Activated CD4-positive, alpha-beta T cell treated with anti-CD3 and anti-CD28 coated beads, Interleukin-2, amount 10 ng/mL, durations not matched to agents 24 days and 14 days (primary cell): ENCODE measurements at places on chromosomes 4 and X. TPM values are rescaled to one million over a fixed set of nuclear protein-coding genes. Genes with fewer than 3 reads are reported as not detected.

- no peak for DNase-seq
Measured at GRCh38 chrX:27565992-27566391, 24.2 kb upstream of the DCAF8L2 start.

DNA sequence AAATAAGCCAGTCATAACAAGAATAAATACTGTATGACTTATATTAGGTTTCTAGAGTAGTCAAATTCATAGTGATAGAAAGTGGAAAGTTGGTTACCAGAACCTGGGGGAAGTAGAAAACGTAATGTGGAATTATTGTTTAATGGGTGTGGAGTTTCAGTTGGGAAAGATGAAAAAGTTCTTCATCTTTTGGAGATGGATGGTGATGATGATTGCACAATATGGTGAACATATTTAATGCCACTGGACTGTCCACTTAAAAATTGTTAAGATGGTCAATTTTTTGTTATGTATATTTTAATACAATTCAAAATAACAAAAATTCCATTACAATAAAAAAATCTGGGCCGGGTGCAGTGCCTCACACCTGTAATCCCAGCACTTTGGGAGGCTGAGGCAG lies 289.6 kb downstream of the ZIC3 start:
- no peak for DNase-seq

- DNase-seq, result no peak
Measured at GRCh38 chr4:136741468-136741867, 790.8 kb downstream of the PCDH18 start.

GRCh38 chr4:141130947-141131605 lies 2.2 kb downstream of the RNF150 start:
- no peak for DNase-seq

DNA sequence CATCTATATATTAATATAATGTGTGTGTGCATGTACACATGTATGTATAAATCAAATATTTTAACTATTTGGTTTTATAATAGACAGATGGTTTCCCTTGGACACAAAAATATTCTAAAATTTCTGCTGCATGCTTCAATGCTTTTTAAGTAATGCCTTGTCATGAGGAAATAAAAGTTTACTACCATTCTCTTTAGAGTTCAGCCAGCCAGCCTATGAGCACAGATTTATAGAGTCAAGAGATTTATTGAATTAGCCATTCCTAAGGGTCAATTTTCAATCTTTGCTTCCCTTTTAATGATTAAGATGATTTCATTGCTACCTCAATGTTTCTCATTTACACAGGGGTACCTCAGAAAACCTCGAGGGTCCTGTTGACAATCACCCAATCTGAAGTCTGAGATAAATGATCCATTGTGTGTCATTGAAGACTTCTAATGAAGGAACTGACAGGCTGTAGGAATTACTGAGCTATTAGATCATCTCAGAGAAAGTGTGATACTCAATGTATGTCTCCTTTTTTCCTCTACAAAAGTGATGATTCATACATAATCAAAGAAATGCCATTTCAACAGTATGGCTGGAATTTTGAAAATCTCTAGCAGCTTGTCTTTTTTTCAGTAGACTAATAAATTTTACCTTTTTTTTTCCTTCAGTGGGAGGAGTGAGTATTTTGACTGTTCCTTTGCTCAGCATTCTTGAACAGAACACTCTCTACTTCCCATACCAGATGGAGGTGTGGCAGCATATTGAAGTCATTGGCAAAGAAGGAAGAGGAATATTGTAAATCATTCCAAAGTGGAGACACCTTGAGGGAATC lies 222.6 kb upstream of the PCDH18 start:
- no peak for DNase-seq

Gene PDZD4
- total RNA-seq, result 0.26 and 0.58 TPM in 2 replicates

Gene GSX2
- total RNA-seq, result not detected in 2 replicates

Gene HMX1
- total RNA-seq, result not detected in 2 replicates
